ENCODE measurements at places on chromosomes 5 and 9.
A peak's percentile ranks its signal among the peaks of the same experiment; 100 is the strongest.

DNA sequence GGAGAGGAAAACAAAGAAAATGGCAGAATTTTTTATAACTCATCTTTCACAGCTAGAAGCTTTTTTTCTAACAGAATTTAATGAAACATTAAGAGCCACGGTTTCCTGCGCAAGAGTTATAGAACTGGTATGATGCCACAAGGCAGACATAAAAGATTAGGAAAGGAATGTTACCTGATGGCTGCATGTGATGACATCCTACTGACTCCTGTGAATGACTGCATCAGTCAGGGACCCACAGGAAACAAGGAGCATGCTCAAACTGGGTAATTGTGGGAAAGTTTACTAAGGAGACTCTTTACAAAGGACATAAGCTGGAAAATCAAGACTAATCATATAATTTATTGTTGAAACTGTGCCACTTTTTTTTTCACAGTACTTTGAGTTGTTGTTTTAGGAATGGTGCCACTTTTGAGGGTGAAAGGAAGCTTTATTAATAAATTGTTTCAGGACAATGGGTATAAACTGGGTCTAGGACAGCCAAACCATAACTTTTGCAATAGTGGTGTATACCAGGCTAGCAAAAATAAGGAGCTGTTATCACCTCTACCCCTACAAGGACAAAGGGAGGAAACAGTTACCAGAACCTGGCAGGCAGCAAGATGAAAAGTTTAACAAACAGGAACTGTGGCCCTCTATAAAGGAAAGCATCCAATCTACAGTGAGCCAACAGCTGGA is 5.1 kb upstream of the TSLP start:
- DNase-seq: no peak

DNA sequence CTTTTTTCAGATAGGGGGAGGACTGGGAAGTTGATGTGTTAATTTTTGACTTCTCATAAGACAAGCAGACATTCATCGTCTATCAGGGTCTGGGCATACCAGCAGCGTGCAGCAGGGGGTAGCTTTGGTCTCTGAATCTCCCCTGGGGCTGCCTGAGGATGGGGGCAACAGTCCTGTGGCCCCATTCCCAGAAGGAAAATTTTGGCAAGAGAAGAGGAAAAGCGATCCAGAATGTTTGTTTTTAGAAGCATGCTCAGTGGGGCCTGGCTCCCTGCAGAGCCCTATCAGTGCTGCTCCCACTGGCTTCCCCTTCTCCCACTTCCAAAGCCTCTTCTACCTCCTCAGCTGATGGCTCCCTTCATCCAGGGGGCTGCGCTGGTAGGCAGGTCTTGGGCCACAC is 194.8 kb upstream of the IL12B start:
- no peak for DNase-seq

- no peak for DNase-seq
Observed at GRCh38 chr9:115671236-115671962, 482.2 kb upstream of the PAPPA start.

GRCh38 chr5:2894736-2895135 is 143.3 kb upstream of the IRX2 start:
- no peak for DNase-seq

GRCh38 chr9:112726428-112726827 is 8.5 kb upstream of the INIP start:
- DNase-seq: no peak

DNA sequence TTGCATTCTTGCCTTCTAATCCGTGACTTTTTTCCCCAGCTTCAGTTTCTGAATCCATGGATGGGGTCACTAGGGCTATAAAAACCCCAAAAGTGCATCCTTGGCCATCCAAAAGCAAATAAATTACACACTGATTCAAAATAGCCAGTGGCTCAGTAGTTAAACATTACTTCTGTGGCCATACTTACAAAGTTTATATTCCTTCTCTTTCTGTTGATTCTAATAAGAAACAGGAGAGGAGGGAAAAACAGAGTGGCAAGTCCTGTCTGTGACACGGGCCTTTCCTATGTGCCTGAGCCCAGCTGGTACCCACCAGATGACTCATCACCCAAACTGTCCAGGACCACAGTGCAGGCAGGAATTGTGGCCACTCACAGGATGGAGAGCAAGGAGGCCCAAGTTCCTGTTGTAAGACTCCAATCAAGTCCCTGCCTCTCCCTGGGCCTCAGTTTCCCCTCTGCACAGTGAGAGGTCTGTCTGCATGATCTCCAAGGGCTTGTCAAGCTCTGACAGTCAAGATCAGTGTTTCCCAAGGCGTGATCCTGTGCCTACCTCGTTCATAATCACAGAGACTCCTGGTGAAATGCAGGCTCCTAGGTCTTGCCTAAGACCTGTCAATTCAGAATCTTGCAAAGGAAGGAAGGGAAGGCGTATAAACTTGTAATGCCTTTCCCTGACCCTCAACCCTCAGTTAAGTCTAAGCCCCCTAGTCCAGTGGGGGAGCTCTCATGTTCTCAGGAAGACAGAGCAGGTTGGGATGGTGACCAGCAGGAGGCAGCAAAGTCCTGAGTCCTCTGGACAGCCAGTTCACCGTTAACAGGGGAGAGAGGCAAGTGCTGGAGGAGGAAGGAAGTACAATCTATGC is 29.5 kb downstream of the TNIP1 start:
- peak; percentile 73 for DNase-seq

GRCh38 chr9:7984692-7985091 is 185.1 kb upstream of the DMAC1 start:
- DNase-seq: no peak

- no peak for DNase-seq
Observed at GRCh38 chr9:90793729-90794128, 7.9 kb upstream of the SYK start.

- DNase-seq: no peak
Observed at GRCh38 chr5:96112123-96112670, 150.5 kb upstream of the ELL2 start.

GRCh38 chr5:8884029-8884428 is 661.8 kb downstream of the SEMA5A start:
- no peak for DNase-seq

DNA sequence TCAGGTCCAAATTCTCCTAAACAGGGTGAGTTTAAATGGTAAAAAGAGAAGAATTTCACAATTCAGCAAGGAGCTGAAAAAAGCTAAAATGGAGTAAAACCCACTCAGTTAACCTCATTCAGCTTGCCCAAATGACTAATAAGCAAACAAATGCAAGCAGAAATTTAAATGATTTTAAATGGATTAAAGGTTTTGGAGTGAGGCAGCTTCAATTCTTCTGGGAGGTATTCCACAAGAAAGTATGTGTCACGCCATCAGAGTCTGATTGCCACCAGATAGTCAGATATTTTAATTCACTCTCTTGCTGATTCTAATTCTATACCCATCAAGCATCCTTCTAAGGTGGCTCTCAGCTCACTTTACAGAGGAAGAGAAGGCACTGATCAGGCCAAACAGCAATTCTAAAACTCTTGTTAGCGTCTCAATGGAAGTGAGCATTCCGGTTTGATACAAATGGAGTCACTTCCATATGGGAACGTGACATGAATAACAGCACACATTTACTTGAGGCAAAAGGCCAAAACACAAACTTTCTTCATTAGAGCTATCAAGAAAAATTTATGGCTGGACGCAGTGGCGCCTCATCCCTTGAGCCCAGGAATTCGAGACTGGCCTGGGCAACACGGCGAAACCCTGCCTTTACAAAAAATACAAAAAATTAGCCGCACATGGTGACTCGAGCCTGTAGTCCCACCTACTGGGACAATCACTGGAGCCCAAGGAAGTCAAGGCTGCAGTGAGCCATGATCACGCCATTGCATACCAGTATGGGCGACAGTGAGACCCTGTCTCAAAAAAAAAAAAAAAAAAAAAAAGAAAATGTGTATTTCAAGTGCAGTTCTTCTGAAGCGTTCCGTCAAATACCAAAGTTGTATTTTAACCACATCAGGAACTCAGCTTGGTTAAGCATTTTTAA is 2.0 kb downstream of the CLK4 start:
- DNase-seq: no peak

DNA sequence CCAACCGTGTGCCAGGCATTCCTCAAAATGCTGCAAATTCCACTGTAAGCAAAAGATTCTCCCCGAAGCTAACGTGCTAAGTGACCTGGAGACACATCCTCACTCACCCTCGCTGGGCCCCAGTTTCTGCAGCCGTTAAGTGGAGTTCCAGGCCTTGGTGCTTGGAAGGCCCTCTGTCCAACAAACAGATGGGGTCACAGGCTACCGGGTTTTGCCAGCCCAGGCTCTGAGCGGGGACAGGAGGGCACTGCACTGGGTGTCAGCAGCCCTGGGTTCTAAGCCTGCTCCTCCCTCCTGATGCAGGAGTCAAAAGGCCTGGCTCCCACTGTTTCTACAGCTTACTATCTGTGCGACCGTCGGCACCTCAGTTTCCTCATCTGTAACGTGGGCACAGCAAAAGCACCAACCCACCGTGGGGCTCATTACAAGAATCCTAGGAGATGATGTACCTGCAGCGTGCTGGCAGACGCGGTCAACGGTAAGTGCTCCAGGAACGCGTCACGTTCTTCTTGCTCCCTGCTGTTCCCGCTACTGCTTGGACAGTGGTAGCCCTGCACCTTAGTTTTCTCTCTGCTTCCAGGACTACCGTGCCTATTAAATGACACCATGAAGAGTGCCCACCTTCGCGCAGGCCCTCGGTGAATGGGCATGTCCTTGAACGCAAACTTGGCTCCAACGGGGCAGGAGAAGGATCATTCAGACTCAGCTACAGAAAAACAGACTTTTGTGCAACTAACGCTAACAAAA is 84.8 kb downstream of the ADAMTS2 start:
- no peak for DNase-seq

DNA sequence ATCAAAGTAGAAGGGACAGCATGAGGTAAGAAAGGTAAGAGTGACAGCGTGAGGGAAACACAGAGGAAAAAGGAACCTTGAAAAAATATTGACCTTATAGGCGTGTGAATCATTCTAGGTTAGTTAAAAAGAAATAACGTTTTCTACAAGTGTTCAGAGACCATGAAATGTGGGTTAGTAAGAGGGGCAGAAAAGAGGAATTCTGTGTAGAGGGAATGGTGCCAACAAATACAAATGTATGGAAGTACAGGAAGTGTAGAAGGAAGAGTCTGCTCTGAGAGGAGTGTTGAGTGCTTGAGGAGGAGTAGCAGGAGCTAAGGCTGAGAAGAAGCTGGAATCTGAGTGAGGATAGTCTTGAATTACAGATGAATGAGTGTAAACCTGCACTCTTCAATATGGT is 418.6 kb upstream of the RIOK2 start:
- no peak for DNase-seq

DNA sequence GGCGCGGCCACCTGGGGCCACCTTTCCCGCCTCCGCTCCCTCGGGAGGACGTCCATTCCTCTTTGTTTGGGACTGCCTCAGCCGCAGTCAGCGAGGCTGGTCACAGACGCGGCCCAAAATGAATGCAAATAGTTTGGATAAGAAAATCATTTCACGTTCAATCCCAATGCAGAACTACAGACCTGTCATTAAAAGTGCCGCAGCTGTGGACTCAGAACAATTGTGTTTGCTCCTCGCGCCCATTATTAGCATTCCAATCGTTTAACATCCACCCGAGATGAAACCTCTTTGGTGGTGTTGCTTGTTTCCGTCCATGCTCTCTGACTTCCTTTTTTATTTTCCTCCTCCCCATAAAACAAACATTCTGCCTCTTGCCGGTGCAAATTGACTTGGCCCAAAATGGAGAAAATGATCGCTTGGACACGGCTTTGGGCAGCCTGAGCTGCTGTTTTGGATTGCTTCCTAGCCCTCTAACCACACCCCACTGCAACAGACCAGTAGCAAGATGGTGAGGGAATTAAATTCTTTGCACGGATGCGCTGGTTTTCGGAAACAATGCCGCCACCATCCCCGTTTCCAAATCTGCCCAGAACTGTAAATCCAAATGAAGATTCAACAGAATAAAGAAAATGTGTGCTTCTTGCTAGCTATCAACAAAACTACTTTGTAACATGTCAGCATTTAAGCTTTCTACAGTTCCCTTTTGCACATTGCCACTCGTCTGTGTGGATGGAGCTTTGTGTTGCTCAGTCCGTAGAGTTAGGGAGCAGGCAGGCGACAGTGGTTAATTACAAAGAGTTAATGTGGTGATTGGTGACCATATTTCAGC is 784 bp downstream of the NLN start:
- no peak for DNase-seq

- no peak for DNase-seq
Observed at GRCh38 chr5:74948031-74948546, 81.9 kb upstream of the FAM169A start.
